Kidney epithelial cell (primary cell): ENCODE measurements at places on chromosomes 13 and 19. TPM values are rescaled to one million over a fixed set of nuclear protein-coding genes. Genes with fewer than 3 reads are reported as not detected.

DNA sequence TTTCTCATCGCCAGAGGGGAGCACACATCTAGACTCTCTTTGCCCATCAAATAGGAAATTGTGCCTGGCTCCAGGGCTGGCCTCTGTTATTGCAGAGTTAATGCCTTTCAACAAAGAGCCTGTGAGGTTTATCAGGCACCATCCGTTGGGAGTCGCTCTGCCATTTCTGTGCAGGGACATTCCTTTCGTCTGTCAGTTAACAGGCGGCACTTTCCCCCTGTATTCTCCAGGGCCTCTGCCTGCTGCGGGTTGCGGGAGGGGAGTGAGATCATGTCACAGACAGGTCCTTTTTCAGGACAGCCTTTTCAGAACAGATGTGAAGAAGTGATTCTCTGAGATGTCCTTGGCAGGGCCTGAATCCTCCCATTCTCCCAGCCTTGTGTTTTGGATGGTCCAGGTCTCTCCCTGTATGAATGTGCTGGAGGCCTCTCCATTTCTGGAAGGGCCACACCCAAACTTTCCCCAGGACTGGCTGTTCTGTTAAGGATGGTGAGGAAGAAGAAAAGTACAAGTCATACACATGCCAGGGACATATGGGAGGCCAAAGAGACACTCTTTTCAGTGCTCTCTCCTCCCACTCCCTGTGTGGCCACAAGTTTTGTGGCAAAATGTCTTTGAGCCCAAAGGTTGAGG is 14.9 kb downstream of the SERP2 start:
- DNase-seq = no peak

- no peak for DNase-seq
These were observed 590 bp downstream of the LILRB5 start for GRCh38 chr19:54256250-54257115.

GRCh38 chr19:47236072-47236675 is 5.2 kb upstream of the BBC3 start:
- DNase-seq = no peak

DNA sequence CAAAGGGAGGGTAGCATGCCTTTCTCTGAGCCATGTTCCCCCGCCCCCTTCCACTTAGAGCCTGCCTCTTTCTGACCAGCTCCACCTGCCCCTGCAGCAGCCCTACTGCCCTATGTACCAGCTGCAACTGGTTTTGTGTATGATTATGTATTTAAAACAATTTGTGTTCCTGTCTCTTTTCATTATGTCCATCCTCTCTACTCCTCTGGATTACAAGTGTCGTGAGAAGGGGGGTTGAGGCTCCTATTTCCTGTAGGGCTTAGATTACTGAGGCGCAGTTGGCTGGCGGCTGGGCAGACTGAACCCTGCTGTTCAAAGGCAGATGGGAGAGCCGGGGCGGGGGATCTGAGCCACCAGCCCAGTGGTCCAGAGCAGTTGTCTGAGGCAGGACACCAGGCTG is 213.3 kb downstream of the KCNRG start:
- DNase-seq = no peak

GRCh38 chr19:29121684-29122083 is 91.3 kb downstream of the UQCRFS1 start:
- no peak for DNase-seq

DNA sequence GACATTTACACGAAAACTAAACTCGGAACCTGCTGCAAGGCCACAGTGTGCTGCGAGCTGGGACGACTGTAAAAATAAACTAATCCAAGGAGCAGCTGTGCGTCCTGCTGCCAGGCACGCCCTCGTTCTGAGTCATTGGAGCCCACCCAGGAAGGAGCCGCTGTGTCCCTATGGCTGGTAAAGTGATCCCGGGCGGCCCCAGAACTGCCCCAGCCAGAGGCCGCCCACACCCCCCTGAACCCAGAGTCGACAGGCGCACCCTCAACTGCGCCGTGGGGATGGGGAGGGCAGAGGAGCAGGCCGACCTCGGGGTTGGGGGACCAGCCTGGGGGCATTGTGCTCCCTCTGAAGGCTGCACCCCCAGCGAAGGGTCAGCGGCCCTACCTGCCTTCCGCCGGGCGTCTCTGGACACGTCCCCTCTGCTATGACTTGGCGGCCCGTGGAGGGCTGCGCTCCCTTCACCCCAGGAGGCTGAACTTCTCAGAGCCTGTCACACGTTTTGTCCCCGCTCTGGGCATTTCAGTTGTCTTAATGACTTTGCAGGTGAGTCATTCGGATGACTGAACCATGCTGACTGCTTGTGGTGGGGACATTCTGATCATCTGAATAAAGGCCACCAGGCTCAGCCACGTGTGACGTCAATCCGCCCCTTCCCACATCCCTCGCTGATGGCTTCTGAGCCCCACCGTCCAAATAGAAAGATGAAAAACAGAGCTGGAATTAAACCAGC is 42.7 kb downstream of the ADPRHL1 start:
- DNase-seq = peak; percentile 74

GRCh38 chr19:6521718-6522646 is 8.8 kb upstream of the TNFSF9 start:
- DNase-seq = peak; percentile 86

DNA sequence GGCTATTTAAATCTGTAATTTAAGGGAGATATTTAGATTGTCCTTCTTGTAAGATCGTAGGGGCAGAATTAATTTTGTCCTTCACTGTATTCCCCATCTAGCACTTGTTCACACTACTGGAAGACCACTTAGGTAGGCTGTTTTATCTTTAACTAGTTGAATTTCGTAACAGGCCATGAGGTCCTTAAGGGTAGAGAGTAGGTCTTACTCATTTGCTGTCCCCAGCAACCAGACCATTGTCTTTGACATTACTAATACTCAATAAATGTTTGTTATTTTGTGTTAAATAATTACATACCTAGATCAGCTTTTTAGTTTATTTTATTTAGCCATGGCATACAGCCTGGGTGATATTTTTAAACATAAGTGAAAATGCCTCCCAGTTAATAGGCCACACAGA is 177.1 kb downstream of the PCCA start:
- no peak for DNase-seq

- no peak for DNase-seq
These were observed 1770.2 kb upstream of the MIR17HG start for GRCh38 chr13:89577301-89577700.

DNA sequence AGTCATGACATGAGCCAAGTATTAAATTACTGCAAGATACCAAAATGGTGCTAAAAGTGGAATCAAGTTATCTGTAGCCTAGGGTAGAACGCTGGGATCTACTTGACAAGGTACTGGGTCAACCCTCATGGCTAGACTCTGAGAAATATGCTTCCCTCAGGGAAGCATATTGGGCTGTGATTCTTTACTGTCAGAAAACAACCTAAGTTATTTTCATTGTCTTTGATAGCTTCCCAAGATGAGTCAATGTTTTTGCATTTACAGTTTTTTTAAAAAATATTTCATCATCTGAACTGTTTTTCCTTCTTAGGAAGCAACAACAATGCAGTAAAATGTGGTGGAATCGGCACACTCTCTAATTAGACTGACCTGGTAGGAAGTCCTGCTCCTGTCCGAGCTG is 218.0 kb downstream of the RGCC start:
- DNase-seq = no peak

The FUT2 gene
- 1.8 and 1.9 TPM in 2 replicates for total RNA-seq

The NAPA gene
- 127 and 142 TPM in 2 replicates for total RNA-seq

The PRSS57 gene
- not detected in 2 replicates for total RNA-seq

The ZNF681 gene
- total RNA-seq = 1.8 and 2.5 TPM in 2 replicates

The BEST2 gene
- total RNA-seq = not detected in 2 replicates

The PLIN5 gene
- 0.07 TPM in 1 of 2 replicates, not detected in the other for total RNA-seq

The SHISA2 gene
- total RNA-seq = 89.5 and 105 TPM in 2 replicates
